ENCODE measurements at places on chromosomes 6 and 20.

- DNase-seq: no peak
Measured at GRCh38 chr6:22149096-22149495, 147.7 kb downstream of the PRL start.

GRCh38 chr6:24920136-24920535, 15.6 kb downstream of the RIPOR2 start:
- DNase-seq: no peak

- DNase-seq: peak; percentile 49
Measured at GRCh38 chr6:107386340-107386739, 73.0 kb downstream of the PDSS2 start.

- no peak for DNase-seq
Measured at GRCh38 chr6:56278171-56278591, 30.8 kb upstream of the COL21A1 start.

- no peak for DNase-seq
Measured at GRCh38 chr20:51513545-51513944, 29.0 kb downstream of the NFATC2 start.

GRCh38 chr20:62587757-62588402, 54.4 kb upstream of the SLCO4A1 start:
- peak; percentile 30 for DNase-seq

DNA sequence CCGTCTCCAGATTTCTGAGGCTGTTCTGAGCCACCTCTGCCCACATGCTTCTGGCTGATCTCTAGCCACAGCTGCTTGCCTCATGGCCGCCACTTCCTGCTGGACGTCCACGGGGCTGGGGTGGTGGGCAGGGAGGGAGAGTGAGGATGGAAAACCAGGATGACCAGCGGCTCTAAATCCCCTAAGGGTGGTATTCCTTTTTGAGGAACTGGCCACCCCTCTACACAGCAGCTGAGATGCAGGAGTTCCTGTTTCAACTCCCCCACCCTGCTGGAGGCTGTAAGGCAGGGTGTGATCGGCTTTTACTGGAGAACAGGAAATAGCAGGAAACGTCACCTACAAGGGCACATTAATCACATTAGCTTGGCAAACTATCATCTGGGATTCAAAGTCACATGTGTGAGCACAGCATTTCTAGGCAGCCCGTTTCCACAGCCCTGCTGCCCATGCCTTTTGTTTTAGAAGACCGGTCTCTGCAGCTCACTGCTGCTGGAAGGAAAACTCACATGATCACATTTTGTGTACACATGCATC, 181.6 kb upstream of the ECI2 start:
- peak; percentile 96 for DNase-seq

DNA sequence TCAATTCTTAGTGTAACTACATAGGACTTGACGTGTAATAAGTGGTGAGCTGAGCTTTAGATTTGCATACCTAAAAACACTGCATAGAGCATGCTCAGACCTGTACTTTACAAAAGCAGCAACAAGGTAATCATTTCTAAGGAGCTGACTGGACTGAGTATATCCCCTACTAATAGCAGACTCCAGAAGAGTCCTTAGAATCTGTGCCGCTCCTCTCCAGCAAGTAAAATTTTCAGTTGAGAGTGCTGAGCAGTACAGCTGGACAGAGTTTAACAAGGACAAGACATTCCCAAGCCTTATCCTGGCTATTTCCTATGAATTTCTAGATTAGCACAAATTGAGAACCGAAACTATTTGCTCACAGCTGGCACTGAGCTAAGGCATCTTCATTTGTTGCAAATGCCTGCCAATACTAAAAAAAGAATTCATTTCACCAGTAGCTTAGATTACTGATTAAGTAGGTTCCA, 26.1 kb upstream of the KLHL31 start:
- peak; percentile 14 for DNase-seq

DNA sequence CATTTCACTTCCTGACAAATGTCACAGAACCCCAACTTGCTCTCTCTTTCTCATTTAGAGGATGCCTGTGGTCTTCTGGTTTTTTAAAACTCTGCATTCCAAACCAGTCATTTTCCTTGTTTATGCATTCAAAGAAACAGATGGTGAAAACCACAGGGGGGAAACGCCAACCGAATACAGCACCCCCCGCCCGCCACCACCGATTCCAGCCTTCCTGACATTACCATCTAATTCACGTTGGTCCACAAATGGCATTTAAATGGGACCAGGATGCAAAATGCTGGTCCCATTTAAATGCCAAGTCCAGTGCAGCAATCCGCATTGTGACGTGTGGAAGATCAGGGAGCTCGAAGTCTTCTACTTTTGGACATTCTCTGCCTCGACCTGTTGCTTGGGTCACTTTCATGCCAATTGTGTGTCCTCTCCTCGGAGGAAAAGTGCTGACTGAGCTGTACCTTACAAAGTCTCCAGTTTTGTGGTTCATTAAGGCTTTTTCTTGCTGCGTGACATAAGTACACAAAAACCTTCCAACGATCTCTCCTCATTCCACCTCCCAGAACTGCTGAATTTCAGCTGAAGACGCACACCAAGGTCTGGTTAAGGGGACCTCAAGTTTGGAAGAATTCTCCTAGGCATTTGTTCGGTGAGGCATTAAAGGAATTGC, 35.8 kb downstream of the NEDD9 start:
- no peak for DNase-seq

GRCh38 chr20:53768329-53768728, 174.7 kb upstream of the ZNF217 start:
- no peak for DNase-seq

DNA sequence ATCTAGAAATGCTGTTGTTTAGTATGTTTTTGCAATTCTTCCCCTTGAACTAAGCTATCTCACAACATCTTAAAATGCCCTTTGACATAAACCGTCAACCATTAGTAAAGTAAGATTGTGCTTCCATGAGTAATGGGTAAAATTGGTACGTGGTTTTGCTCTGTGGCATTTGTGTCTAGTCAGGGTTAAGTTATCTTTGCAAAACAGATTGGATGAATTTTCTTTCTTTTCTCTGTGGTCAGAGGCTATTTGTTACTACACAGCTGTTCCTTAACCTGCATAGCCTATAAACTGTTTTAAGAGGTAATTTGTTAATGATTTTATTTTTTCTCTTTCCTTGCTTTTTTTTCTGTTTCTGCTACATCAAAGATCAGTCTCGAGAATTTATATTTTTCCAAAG, 75.4 kb downstream of the RPP40 start:
- peak; percentile 51 for DNase-seq

DNA sequence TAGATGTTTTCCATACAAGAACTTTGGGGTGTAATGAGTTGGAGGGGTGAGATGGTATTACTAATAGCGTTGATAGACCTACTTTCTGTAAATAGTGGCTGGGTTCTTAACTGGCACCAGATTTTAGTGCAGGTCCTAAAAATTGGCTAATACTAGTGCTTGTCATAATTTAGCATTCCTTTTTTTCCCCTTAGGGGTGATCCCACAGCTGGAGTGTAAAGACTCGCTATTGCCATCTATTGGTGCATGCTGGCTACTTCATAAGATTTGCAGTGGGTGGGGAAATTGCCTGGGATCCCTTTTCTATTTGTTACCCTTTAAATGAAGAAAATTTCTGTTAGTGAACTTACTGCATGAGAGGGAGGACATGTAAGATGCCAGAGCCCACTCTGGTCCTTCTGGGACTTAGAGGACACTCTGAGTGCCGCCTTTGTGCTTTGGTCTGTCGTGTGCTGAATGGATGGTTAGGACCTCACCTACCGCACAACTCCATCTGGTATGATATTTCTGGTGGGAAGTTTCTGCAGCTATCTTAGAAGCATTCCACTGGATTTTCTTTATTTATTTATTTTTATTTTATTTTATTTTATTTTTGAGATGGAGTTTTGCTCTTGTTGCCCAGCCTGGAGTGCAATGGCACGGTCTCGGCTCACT, 195.5 kb downstream of the JARID2 start:
- peak; percentile 88 for DNase-seq

- peak; percentile 88 for DNase-seq
Measured at GRCh38 chr6:113447088-113447831, 409.9 kb upstream of the MARCKS start.

- peak; percentile 31 for DNase-seq
Measured at GRCh38 chr6:45657226-45657625, 279.5 kb upstream of the SUPT3H start.

DNA sequence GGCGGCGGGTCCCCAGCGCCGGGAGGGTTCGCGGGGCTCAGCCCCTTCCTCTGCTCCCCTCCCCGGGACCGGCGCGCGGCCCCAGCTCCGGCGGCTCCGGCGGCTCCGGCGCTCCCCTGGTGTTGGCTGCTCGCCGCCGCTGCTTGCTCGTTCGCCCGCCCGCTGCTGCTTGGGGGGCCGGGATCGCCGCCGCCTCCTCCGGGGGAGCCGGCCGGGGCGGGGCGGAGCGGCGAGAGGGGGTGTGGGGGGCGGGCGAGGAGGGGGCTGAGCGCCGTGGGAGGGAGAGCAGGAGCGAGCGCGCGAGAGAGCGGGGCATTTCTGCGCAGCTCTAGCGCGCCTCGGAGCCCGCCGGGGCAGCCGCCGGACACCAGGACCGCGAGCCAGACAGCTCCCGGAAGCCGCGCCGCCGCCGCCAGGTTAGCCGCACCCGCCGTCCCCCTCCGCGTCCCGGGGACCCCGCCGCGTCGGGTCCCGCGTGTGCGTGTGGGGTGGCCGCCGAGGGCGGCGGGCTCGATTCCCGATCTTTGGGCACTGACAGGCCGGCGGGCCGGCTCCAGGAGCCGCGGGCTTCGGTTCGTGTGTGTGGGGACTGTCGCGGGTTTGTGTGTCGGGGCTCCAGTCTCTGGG, 62.0 kb upstream of the EPB41L1 start:
- no peak for DNase-seq

GRCh38 chr6:142698751-142699150, 246.2 kb downstream of the HIVEP2 start:
- DNase-seq: no peak

DNA sequence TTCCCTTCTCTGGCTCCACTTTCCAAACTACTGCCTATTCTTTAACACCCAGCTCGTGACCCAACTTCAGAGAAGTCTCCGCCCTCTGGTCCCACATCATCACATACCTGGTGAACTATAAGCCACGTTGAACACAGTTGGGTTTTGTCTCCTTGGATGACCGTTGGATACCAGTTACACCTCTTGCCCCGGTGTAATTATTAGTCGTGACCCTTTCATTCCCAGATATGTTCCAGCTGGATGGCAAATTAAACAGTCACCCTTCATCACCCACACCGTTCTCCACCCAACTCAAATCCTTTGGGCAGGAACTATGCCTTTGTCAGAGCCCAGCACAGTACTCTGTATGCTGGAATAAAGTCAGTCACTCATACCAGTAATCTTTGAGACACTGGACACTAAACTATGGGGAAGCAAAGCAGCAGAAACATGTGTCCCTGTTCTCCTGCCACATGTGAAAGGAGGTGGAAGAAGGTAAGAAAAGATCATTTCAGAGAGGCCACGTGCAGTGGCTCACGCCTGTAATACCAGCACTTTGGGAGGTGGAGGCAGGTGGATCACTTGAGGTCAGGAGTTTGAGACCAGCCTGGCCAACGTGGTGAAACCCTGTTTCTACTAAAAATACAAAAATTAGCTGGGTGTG, 22.5 kb downstream of the PLAGL2 start:
- no peak for DNase-seq

Data from fibroblast of the aortic adventitia (primary cell).